ENCODE measurements at places on chromosomes 11 and 22.

- no peak for DNase-seq
These were observed 67.1 kb downstream of the CDKN1C start for GRCh38 chr11:2818503-2818902.

DNA sequence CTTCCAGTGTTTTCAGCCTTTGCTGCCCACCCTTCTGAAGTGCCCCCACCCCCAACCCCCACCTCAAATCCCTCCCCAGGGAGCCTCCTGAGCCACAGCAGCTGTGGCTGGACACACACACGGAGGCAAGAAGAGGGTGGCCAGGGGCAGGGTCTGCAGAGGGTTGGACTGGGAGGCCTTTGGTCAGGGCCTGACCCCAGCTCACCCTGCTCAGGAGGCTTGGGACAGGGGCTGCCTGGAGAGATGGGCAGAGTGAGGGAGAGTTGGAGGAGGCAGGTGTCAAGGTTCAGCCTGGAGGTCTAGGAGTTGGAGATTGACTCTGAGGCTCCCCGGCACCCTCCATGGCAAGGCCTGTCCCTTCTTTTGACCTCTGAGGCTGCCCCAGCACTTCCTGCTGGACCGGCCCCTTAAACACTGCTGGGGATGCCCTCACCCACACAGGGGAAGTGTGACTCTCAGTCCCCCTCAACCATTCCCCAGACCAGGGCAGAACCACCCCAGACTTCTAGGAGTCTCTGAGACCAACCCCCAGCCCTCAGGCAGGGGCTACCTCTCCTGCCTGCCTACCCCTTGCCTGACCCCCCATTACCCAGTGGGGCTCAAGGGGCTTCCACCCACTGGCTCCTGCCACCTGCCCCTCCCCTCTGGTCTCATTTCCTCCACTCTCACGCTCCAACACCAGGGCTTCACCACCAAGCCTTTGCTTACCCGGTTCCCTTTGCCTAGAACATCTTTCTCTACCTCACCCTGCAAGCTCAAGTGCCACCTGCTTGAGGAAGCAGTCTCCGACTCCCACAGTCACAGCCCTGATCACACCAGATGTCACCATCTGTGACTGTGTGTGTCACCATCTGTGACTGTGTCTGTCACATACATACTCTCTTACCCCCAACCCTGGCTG, 8.6 kb downstream of the ARAP1 start:
- DNase-seq, result no peak

DNA sequence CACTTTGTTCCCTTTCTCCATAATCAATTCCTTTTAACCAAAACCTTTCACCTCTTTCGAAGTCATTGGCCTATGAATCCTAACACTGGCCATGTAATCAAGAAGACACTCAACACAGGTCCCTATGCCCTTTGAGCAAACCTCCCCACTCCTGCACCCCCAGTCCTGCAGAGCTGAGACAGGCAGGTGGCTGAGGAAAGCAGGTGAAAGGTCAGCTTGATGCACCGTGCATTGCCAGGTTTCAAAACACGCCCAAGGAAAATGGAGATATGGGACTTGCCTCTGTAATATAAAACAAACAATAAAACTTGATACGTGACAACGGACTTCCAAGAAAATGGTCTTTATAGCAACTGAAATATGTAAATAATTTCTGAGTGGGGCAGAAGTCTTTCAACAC, 10.6 kb downstream of the CPT1A start:
- DNase-seq, result no peak

DNA sequence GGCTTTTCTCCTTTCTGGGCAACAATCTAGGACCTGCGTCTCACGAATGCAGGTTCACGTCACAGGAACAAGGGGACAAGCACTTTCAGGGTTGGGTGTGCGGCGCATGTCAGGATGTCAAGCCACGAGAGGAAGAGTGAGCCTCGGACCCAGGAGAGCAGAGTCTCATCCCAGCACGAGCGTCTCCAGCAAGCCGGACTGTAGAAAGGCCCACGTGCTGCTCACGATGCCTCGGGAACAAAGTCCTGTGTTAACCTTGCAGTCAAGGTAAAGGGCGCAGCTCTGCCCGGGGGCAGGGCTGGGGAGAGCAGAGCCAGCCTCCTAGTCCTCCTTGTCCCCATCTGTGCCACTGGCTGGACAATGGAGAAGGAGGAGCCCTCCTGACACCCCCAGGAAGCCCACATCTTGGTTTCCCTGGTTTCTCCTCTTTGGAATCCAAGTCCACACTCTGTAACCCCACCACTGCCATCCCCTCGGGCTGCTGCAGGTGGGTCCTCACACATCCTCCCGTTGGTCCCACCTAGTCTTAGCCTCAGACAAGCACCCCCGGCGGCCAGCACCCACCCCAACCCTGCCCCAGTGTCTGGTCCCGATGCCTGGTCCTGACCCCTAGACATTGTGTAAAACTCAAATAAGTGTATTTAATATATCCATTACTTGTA, 63.4 kb downstream of the CELSR1 start:
- no peak for DNase-seq

GRCh38 chr11:94731880-94732601, 36.1 kb upstream of the AMOTL1 start:
- no peak for DNase-seq

GRCh38 chr22:48495751-48496080, 1332.0 kb downstream of the BRD1 start:
- DNase-seq, result no peak

- no peak for DNase-seq
These were observed 29.0 kb downstream of the TMEM225 start for GRCh38 chr11:123856444-123856843.

DNA sequence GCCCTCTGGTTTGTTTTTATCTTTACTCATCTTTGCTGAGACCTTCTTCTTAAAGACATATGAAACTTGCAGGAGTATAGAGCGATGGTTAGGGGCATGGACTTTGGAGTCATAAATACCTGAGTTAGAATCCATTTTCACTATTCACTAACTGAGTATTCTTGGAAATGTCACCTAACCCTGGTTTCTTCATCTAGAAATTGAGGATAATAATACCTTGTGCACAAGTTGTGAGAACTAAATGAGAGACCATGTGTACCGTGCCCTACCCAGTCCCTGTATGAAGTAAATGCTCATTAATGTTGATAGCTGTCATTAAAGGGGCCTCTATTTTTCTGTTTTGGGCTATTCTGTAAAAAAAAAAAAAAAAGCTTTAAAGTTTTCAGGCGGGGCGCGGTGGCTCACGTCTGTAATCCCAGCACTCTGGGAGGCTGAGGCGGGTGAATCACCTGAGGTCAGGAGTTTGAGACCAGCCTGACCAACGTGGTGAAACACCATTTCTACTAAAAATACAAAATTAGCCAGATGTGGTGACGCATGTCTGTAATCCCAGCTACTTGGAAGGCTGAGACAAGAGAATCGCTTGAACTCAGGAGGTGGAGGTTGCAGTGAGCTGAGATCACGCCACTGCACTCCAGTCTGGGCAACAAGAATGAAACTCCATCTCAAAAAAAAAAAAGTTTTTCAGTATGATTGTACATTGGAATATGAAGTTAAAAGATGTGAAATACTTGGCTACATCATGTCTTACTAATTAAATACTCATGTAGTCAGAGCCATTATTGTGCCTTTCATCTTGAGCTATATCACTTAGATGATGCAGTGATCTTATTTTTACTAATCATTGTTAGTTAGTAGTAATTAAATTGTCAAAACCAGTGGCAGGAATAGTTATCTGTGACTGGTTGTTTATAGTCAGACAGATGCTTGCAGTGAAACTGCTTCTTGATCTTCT, 95.0 kb downstream of the AMOTL1 start:
- no peak for DNase-seq

DNA sequence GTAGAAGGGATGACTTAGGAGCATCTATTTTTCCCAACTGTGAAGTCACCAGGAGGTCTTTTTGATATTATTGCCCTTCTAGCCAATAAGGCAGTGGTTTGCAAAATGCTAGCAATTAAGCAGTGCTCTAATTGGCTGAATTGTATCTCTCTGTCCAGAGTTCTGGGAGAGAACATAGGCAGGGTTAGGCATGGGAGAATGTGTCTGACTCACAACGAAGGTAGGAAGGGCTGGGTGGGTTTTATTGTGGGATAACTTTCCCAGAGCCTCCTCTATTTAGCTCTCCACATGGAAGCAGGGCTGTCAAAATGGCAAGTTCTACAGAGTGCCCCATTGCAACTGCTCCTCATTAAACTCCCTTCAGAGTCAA, 415.9 kb upstream of the CADM1 start:
- DNase-seq, result no peak

DNA sequence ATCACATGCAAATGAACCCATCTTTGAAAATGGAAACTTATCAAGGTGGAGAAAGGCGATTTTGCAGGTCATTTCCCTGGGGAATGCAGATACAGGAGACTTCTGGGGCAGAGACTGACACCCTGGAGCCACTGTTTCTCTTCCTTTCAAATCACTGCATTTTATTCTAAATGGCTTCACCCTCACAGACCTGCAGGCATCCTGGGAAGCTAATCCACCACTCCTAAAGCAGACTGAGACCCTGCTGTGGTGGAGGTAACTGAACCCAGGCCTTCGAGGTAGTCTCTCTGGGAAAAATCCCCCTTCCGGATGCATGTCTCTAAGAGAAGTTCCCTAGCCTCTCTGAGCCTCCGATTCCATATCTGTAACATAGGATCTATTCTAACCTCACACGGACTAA, 20.9 kb upstream of the CSNK2A3 start:
- DNase-seq, result no peak

DNA sequence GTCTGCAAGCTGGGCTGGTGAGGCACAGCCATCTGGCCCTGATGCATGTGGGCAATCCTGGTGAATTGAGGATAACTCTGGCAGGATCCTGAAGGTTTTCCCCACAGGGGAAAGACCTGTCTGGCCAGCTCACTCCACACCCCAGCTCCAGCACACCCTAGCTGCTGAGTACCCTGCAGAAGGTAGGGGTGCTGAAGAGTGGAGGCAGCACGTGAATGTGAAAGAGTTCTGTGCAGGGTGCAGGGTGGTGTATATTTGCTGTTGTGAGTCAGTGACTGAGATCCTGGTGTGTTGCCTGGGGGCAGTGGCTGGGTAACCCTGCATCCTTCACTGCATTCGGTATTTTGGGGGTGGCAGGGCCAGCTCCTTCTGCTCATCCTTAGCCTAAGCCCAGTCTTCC, 22.4 kb downstream of the DGAT2 start:
- no peak for DNase-seq

DNA sequence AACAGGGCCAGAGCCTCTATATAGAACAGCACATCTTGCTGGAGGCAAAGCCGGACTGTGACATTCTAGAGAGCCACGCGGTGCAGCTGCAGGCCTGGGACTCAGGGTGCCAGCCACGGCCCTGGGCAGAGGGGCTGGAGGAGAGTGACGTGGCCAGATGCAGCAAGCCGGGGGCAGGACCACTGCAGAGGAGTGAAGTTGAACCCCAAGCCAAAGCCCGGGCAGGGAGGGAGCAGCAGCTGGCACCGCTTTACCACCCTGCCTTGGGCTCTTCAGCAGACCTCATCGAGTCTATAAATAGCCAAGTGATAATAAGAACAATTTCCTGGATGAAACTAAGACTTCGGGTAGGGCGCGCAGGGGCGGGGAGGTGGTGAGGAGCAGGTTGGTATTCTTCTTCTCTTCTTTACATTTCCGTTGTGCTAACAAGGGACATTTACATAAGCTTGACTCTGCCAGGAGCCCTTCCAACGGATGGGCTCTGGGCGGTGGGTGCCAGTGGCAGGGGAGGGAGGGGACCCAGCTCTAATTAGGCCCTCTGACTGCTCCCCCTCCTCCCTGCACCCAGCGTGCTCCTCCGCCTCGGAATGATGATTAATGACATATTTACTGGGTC, 110.2 kb downstream of the ST3GAL4 start:
- no peak for DNase-seq

- DNase-seq, result no peak
These were observed 171.5 kb downstream of the MN1 start for GRCh38 chr22:27629908-27630673.

DNA sequence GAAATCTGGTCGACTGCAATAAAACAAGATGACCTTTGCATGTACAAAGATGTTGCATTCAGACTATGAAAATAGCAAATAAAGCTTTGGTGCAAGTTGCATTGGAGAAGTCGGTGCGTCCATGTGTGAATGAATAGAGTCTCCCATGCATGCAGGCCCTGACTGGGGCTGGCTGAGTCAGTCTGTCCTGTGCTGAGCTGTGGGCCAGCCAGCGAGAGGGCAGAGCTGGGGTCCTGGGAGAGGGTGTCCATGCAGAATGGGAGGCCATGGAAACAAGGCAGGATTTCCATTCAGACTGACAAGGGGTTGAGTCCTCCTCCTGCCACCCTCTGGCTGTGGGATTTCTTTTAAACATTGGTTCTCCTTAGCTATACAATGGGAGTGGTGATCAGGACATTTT, 2.3 kb upstream of the CRYBB3 start:
- DNase-seq, result no peak

GRCh38 chr22:40541300-40541699, 95.2 kb downstream of the MRTFA start:
- DNase-seq, result no peak

DNA sequence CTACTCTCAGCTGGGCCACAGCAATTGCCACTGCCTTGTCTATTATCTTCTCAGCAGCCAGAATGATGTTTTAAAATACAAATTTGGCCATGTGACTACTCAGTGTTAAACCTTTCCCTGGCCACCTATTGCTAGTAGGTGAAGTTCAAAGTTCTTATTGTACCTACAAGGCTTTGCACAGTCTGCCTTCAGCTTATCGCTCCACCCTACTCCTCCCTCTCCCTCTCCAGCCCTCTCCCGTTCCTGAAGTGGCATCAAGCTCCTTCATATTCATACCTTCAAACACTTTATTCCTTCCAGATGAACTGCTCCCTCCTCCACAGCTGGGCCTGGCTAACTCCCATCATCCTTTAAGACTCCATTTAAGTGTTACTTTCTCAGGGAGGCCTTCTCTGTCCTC, 37.3 kb downstream of the OR10A6 start:
- no peak for DNase-seq

DNA sequence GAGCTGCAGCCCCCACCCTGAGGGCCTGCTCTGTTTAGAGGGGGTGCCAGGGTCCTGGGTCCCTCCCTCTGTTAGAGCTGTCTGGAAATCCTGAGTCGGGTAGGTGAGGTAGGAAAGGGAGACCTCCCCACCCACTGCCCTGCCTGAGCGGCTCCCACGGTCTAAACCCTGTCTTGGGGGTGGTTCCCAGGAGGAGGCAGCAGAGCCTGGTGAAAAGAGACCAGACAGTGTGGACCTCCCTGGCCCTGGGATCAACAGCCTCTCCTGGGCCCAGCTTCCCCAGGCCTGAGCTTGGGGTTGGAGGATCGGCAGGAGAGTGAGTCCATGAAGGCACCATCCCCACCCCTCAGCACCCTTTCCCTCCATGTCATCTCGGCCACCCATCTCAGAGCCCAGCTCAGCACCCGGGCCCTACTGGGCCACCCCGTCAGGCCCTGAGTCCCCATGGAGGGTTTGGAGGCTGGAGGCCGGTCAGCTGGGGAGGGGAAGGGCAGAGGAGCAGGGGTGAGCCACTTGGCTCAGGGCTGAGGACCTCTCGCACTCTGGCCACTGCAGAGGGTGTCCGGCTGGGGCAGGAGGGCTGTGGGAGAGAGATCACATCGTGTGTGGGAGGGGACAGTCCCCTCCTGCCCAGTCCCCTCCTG, 37.2 kb downstream of the RTN4R start:
- no peak for DNase-seq
